Stimulated activated CD8-positive, alpha-beta memory T cell treated with anti-CD3 and anti-CD28 coated beads, Interleukin-15, amount 100 ng/mL, for 48 hours (primary cell): ENCODE measurements at places on chromosomes 13 and 19.

DNA sequence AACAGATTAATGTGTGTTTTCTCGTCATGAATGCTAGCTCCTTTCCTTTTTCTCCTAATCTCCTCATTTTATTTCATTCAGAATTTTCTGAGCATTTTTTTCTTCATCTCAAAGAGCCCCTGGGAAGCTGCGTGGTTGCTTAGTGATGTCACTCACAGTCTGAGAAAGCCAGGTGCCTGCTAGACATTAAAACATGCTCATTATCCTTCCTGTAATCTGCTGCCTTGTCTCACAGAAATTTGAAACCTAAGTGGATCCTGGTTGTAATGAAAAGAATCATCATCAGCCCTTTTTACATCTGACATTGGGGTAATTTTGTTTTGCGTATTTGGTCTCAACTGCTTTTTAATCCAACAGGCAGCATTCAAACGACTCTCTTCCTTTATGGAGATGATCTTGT is 108.2 kb upstream of the RNF113B start:
- DNase-seq = no peak

DNA sequence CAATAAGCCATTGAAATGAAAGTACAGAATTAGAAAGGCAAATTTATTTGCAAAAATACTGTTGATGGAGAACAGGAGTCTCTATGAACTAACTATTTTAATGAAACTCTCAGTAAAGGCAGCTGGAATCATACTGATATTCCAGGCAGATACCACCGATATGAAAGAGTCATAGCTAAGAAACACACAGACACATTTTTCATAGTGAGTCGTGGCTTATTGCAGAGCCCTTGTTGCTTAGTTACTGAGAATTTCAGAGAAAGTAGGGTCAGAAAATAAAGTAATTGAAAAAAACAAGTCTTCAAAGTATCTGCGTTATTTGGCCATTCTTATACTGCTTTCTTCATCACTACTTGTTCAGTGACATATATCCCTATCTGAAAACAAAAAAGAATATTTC is 1890.9 kb downstream of the PCDH9 start:
- DNase-seq = no peak

DNA sequence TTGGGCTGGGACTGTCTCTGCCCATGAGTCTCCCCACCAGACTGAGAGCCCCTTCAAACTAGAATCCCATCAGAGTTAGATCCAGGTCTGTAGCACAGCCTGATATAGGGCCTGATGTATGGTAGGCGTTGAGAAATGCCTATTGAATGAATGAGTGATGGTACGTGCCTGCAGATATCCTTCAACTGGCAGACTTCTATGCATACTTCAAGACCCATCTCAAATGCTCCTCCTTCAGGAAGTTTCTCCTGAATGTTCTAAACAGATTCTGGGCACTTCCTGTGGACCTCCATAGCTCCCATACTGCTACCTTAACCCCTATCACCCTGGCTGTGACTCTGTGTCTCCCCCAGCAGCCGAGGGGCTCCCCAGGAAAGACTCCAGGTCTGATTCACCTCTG is 48.2 kb downstream of the KCNC3 start:
- no peak for DNase-seq

DNA sequence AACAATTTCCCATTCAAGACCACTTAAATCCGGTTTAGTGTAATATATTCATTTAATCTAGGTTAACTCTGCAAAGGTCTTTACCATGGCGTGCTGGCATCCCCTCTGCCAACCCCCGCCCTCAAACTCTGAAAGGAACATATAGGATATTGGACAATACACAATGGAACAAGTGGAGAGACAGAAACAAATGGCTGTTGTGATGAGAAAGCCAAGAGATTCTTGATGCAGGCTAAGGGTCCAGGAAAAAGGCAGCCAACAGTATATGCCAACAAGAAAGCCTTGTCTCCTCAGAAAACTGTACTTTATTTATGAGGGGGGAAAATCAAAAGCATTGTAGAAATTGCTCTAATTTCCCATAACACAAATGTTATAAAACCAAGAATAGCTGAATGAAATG is 407.3 kb upstream of the SGCG start:
- no peak for DNase-seq

- DNase-seq = no peak
Measured at GRCh38 chr13:102777736-102778135, 4.2 kb upstream of the TEX30 start.

DNA sequence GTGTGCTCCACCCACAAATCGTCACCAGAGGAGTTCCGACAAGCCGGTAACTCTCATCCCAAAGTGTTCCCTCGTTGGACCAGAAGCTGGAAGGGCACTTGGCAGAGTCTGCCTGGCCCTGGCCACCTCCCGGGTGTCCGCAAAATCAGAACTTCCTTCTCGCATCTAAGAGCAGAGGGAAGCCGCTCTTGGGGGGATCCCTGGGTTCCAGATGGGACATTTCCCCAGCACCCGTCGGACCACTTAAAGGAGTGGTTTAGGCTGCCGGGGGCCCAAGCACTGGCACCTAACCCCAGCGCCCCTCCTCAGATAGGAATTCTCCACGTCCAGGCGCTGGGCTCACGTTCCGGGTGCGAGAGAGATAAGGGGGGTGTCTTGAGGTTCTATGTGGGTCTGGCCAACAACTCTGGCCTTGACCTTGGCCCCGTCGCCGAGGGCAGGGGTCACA is 857 bp upstream of the MAP2K7 start:
- no peak for DNase-seq

- no peak for DNase-seq
Measured at GRCh38 chr13:50127726-50128291, 112.6 kb downstream of the KCNRG start.

DNA sequence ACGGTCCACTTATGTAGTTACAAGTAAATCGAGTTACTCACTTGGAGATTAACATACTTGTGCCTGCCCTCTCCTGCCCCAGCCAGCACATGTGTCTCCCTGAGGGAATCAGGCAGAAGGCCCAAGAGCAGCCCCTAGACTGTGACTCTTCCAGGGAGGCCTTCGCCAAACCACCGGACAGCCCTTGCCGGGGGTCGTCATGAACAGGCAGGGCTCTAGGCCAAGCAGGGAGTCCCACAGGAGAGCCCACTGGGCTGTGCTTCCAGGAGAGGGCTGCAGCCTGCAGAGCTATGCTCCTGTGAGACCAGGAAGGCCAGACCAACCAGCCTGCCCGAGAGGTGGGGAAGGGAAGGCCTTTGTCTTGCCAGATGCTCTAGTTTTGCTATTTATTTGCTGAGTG is 283.3 kb downstream of the FOXO1 start:
- no peak for DNase-seq

DNA sequence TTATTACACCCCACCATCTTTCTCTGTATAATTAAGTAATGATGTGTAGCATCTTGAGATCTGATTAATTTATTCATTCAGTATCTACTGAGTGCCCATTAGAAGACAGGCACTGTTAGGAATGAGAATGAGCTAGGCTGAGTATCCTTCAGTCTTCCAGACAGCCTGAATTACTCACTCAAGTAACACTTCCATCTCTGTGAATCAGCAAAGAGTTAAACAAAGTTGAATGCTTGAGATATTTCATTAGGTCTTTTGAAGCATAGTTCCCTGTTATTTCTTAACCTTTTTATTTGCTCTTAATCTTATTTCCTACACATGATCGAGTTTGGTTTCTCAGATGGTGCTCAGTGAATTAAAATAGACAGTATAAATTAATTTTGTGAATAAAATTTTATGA is 413.7 kb downstream of the DCT start:
- DNase-seq = no peak

DNA sequence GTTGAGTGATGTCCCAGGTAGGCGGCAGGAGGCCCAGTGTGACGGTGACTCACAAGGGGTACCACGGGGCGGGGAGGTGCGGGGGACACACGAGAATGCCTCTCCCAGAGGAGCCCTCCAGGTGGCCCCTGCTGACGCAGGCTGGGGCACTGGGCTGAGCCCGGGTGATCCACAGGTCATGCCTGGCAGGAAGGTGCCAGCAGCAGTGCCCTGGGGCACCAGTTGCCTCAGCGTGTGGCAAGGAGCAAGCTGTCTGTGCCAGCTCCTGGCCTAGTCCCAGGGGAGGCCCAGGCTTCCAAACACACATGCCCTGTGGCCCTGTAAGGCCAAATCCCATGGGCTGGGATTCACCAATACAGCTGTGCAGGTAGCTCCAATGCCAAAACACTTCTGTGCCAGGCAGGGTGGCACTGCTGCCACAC is 28.0 kb downstream of the AKT2 start:
- DNase-seq = no peak

DNA sequence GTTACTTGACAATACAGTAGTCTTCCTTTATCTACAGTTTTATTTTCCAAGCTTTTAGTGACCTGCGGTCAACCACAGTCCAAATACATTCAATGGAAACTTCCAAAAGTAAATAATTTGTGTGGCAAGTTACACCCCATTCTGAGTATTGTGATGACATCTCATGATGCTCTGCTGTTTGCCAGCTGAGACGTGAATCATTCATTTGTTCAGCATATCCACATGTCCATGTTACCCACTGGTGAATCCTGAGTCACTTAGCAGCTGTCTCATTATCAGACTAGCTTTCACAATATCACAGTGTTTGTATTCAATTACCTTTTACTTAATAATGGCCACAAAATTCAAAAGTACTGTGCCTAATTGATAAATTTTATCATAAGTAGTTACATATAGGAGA is 179.8 kb downstream of the PRR20E start:
- no peak for DNase-seq

DNA sequence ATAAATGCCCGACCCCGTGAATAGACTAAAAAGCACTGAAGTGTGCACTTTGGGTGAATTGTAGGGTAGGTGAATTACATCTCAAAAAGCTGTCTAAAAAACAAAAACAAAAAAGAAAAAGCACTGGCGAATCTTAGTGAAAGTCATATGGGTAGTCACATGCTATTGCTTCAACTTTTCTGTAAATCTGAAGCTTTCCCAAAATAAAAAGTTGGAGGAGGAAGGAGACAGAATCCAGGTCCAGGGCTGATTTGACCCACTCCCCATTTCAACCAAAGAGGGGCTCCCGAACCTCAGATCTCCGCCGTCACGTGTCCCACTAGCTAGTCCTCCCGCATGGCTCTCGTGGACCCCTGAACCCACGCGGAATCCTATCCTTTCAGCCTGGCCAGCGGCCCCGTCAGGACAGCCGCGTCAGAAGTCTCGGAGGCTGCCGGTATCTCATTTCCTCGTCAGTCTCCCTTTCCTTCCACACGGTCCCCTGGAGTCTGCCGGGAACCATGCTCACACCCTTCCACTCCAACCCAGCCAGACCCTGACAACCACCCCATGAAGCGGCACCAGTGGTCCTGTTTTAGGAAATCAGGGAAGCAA is 6.1 kb downstream of the PPP1R12C start:
- DNase-seq = no peak
